H1 (cell line): ENCODE measurements at places on chromosomes 3 and 15. TPM values are rescaled to one million over a fixed set of nuclear protein-coding genes. Genes with fewer than 3 reads are reported as not detected.
A peak's percentile ranks its signal among the peaks of the same experiment; 100 is the strongest.

DNA sequence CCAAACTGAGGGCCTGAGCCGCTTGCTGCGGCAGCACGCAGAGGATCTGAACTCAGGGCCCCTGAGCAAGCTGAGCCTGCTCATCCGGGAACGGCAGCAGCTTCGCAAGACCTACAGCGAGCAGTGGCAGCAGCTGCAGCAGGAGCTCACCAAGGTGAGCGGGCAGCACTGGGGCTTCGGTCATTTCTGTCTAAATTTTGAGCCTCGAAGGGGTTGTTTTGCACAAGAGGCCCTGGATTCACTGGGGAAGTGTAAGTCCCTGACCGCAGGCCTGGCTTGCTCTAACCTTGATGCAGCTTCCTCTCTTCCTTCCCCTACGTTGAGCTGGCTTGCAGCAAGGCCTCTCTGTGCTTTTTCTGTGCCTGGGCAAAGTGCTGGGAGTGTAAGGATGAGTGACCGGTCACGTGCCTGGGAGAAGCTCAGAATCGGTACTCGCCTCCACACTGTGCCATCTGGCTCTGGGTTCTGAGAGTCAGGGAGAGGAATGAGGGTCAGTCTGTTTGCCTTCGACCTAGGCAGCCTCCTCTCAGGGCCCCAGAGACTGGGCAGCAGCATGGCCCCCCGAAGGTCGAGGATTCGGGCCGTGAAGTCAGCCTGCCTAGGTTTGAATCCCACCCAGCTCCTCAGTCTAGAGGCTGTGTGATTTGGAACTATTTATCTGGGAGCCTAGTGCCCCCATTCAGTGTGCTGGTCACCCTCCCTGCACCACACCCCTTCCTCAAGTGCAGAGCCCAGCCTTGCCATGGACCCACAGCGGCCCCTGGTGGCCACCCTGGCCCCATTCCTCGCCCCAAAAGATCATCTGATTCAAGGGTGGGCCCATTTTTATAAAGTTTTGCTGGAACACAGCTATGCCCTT lies 1.4 kb downstream of the FES start:
- DNase-seq = no peak

DNA sequence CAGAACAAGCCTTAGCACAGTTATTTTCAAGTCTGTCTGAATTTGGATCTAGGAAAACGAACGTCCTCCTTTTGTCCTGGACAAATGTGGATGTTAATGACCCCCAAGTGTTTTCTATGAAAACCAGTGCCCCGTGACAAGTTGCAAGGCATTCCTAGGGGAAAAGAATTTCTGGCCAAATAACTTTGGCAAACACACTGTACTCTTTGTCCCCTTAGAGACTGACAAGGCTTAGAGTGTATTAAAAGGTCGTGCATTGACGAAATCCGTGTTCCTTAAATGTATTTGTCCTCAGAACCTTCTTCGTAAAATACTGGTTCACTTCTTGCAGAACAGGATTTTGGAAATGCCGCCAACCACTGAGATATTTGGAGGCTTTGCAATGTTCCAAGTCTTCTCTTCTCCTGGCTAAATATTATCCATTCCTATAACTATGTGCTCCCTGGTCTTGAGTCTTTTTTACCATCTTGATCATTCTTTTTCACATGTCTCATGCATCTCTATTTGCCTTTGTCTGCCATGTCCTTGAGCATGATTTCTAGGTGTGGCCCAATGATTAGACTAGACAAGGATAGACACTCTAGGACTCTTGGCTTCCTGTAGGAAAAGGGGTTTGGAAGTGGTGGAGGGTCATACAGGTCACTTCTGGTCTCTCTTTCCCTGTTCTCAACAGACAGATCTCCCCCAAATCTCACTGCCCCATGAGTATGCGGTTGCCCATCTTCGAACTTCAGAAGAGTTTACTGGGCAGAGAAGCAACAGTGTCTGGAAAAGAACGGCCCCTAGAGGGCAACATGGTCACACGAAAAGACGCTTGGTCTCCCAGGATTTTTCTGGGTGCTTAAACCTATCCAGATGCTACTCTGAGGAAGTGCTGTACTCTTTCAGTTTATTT lies 117.5 kb downstream of the EDEM1 start:
- DNase-seq = peak; percentile 10

DNA sequence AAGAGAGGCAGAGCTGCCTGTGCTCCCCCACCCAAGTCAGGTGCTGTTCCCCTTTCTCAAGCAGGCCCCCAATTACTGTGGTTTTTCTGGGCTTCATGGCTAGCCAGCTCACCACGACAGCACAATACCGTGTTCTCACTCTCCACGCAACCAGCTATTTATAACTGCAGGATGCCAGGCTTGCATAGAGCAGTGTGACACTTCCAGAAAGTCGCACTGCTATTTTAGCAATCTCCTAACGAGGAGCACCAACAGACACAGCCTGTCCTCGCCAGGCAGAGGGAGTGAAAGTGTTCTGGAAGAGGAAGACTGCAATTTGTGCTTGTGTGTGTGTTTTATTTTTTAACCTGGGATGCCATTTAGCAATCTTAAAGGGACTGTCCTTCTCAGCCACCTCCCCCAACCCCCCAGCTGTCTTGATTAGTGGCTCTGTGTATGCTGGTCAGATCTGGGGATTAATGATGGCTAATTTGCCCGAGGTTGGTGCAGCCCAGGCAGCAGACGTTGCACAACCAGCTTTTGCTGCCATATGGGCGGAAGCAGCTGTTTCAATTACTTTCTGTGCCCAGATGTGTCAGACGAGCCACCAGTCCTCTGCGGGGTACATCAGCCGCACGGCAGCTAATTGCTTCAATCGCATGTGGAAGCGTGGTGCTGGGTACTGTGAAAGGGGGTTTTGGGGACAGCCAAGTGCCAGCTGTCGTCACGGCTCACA lies 268.0 kb upstream of the ARRDC4 start:
- DNase-seq = no peak

The CRTAP gene
- total RNA-seq = 157 and 159 TPM in 2 replicates

The CYP1A2 gene
- not detected in 2 replicates for total RNA-seq

The SLC49A4 gene
- total RNA-seq = 10.2 and 10.5 TPM in 2 replicates

The FGF12 gene
- total RNA-seq = 13.6 and 16.6 TPM in 2 replicates
